ENCODE measurements at places on chromosomes 11 and 22.
A peak's percentile ranks its signal among the peaks of the same experiment; 100 is the strongest.

- no peak for DNase-seq
Observed at GRCh38 chr11:17568944-17569343, 21.9 kb downstream of the OTOG start.

GRCh38 chr11:70637949-70638583 lies 239.7 kb downstream of the CTTN start:
- peak; percentile 72 for DNase-seq

DNA sequence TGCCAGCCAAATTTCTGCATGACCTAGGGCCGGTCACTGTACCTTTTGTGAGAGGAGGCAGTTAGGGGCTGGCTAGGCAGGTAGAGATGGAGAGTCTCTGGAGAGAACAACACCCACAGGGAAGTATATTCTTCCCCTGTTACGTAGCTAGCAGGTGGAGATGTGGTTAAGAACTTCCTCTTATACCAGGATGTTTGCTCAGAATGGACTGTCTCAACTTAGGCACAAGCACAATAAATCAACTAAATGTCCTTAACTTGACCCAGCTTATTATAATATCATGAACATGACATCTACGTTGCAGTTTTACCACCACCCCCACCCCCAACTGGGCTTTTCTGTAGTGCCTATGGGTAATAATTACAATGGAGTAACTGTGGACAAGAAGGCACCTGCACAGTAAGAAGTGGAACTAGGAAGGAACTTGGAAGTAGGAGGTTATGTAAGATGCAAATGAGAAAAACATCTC lies 60.7 kb upstream of the MPEG1 start:
- no peak for DNase-seq

- DNase-seq, result no peak
Observed at GRCh38 chr11:29023761-29024160, 915.6 kb downstream of the METTL15 start.

Data from substantia nigra (tissue), 51 donors.